GM18507 (cell line): ENCODE measurements at places on chromosomes 3 and 15.

- DNase-seq, result no peak
Measured at GRCh38 chr3:57556459-57557084, 498 bp downstream of the PDE12 start.

DNA sequence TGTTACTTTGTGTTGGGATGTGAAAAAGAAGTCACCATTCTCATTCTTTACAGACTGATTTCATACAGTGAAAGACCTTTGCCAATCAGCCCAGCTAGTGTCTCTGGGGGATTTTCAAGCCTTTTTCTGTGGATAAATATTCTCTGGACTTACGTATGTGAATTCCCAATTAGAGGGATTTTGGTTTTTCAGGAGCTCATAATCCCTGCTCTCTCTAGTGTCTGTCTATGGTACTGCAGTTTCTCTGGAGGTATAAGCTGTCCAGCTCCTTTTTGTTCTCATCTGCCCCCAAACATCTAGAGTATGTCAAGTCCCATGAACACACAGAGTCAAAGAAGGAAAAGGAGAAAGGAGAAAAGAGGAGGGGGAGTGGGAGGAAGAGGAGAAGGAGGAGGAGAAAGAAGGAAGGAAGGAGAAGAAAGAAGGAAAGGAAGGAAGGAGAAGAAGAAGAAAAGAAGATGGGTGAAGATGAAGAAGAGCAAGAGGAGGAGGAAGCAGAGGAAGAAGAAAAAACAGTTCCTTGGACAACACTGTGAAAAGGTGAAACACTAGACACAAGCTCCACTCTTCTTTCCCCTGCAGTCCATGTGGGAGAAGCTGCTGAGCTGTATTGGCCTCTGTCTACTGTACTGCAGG is 218.6 kb downstream of the GREM1 start:
- no peak for DNase-seq

DNA sequence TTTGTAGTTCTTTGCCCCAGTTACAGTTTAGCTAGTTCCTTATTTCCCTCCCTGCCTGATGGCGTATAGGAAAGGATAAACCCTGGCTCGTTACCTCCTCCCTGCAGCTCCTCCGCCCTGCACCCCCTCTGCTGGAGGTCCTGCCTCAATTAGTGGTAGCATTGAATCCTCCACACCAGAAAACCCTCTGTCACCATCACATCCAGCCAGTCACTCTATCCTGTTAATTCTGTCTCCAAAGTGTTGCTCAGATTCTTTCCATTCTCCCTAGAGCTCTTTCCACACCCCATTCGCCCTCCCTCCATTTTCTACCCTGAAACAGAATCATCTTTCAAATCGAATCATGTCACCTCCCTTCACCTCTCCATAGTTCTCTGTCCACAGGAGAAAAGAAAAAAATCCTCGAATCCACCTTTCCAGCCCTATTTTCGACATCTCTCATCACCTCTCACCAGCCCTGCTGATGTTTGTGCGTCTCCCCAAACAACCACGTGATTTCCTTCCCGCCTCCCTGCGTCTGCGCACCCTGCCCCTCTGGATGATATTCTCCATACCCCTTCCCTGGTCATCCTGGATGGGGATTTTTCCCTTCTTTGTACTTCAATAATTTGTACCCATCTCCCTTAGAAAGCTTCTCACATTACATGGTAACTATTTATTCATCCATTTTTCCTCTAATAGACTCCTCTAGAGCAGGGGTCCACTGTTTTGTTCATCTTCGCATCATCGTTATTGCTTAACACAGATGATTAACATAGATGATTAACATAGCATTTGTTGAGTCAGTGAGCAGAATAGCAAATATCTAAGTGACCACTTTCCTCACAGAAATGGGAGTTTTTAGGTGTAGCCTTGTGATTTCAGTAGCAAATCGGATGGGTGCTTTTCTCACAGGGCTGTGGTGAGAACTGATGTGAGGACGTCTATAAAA is 37.1 kb downstream of the MAP3K13 start:
- DNase-seq, result no peak

DNA sequence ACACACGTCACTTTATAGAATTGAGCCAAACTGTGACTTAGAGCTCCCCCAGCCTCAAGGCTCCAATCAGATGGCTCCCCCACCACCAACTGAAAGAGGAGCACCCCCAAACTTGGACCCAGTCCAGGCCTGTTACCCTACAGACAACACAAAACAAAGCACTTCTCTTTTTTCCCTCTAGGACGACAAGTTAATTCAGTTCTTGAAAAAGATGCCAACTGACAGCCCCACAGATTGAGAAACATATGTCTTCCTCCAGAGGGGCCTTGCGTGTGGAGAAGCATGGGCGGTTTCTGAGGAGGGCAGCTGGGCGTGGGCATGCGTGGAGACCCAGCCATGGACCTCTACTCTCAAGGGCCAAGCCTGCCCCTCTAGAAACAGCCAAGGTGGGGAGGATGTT is 229.5 kb downstream of the SHQ1 start:
- no peak for DNase-seq

DNA sequence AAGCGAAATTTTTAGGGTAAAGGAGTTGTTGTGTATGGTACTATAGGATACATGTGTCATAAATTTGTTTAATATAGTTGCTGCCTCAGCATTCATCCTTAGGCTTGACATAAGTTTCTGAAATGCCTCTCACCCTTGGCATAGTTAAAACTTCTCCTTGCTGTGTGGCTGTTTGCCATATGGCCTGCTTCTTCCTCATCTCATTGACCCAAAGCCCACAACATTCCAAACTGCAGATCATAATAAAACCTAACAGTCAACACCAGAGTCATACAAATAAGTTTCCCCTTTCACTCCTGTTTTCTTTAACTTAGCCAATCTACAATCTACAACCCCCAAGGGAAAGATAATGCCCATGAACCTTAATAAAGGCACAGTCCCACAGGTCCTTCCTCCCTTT is 136.6 kb downstream of the TMCC1 start:
- DNase-seq, result no peak

GRCh38 chr15:59237924-59238331 is 31.3 kb downstream of the LDHAL6B start:
- DNase-seq, result no peak

- DNase-seq, result no peak
Measured at GRCh38 chr3:23726811-23727548, 78.8 kb upstream of the UBE2E1 start.

DNA sequence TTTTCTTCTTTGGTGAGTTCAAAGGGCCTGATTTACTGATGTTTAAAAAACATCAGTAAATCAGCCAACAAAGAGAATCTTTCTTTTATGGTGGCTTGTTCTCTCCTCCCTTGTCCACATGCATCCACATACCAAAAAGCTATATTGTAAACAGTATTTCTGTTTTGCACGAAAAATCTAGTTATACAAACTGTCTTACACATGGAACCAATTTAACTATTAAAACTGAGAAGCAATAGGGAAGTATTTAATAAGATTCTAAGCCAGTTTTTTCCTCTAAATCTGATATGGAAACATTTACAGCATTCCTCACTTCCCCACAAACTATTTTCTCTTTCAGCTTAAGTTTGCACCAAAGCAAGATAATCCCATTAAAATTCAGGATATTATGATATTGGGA is 110.8 kb upstream of the ICE2 start:
- DNase-seq, result no peak
